ENCODE measurements at places on chromosomes 1 and 21.

GRCh38 chr1:116287341-116288200 is 85.5 kb upstream of the ATP1A1 start:
- no peak for DNase-seq

- no peak for DNase-seq
These were observed 39.3 kb upstream of the ZBTB18 start for GRCh38 chr1:244011786-244012185.

GRCh38 chr1:112548547-112548946 is 39.8 kb downstream of the WNT2B start:
- DNase-seq: no peak

DNA sequence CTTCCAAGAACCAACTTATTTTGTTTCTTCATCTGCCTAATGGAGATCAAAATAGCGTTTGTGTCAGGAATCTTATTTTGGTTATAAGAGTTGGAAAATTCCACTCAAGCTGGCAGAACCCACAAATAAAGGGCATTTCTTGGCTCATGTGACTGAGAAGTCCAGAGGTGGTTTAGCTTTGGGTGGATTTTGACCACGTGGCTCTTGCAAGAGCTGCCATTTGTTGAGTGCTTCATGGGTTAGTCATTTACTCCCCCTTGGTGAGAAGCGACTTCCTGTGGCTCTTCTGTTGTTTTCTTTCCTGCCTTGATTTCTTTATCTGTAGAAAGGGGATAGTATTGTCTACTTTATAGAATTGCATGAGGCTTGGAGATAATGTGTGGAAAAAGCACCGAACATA is 9.5 kb upstream of the RNF186 start:
- no peak for DNase-seq

DNA sequence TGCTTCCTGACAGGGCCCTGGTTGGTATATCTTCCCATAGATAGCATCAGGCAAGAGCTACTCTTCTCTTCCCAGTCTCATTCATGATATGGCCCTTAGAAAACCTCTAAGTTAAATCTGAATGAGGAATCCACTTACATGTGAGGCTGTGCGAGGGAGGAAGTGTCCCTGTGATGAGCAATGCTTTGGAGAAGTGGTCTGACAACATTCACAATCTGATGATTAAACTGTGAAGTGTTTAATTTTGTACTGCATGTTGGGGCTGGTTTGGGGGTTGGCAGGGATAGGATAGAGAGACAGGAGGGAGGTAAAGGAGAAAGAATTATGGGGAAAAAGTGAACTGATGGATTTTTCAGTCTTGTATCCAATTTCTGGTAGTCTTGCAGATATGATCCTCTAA is 421.2 kb upstream of the DAB1 start:
- no peak for DNase-seq

- DNase-seq: no peak
These were observed 43.2 kb upstream of the ZNF281 start for GRCh38 chr1:200452850-200453552.

GRCh38 chr1:221431068-221431651 is 310.7 kb downstream of the DUSP10 start:
- no peak for DNase-seq

DNA sequence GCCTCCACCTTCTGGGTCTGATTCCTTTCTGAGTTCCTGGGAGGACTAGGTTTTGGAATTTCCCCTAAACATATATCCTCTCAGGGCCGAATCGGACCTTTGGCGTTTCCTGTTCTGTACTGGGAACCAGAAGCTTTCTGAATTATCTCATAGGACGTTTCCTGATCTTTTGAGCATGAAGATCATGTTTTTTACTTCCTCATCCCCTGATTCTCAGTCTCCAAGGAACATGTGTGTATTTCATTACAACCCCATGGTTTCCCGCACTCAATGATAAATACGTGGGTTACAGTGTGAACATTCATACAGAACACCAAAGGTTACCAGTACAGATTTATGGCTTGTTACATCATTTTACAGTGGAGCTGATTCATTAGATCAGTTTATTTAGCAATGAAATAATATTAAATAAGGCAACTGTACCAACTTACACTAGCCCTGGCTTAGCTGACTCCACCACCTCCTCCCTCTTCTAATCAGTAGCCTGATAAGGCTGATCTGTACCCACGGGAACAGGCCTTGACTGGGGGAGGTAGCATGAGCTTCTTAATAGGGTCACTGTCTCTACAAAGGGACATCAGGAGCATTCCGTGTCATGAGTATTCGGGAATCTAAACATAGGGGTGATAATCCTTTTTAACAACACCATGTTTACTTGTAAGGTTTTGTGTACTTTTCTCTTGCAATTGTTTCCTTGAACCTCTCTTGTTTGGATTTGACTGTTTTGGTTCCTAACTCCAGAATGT is 57.8 kb upstream of the ERRFI1 start:
- DNase-seq: no peak

DNA sequence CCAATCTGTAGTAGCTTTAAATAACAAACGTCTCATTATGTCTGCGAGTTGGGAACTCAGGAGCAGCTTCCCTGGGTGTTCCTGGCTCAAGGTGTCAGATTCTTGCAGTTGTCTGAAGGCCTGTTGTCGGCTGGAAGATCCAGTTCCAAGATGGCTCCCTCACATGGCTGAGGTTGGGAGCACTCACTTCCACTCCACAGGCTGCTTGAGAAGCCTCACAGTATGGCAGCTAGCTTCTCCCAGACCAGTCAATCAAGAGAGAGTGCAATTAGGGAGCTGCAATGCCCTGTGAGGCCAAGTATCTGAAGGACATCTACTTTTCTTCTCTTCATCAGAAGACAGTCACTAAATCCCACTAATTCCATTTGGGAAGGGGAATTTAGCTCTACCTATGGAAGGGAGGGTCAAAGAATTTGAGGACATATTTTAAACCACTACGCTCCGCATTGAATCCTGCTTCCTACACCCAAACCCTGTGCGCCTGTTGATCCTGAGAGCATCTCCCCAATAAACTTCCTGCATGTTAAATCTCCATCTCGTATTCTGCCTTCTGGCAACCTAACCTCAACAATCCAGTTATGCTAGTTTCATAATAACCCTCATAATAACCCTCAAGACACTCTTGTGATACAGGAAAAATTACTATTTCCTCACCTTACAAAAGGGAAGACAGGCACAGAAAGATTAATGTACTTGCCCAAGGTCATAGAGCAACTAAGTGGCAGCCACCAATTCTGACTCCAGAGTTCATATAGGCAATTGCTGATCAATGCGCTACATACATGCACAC is 3.6 kb upstream of the VPS26C start:
- no peak for DNase-seq

DNA sequence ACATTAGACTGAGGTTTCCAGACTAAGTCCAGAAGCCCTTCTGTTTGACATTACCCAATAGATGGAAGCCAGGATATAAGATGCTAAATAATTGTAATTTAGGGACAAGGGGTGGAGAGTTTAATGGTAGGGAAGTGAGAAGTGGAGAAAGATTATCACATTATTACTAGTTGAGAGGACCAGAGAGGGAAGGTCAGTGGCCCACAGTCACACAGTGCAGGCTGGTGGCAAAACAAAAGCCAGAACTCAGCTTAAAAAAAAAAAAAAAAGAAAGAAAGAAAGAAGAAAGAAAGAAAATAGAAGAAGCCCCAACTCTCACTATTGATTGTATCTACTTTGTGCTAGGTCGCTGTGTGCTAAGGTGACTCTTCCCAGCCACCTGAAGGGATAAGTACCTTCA is 41.6 kb upstream of the WNT4 start:
- DNase-seq: no peak
